Daoy (cell line): ENCODE measurements at places on chromosomes 5 and 9. TPM values are rescaled to one million over a fixed set of nuclear protein-coding genes. Genes with fewer than 3 reads are reported as not detected.
A peak's percentile ranks its signal among the peaks of the same experiment; 100 is the strongest.

Gene IFNA2
- not detected in 2 replicates for total RNA-seq

Gene HRCT1
- 1.8 and 3.5 TPM in 2 replicates for total RNA-seq

DNA sequence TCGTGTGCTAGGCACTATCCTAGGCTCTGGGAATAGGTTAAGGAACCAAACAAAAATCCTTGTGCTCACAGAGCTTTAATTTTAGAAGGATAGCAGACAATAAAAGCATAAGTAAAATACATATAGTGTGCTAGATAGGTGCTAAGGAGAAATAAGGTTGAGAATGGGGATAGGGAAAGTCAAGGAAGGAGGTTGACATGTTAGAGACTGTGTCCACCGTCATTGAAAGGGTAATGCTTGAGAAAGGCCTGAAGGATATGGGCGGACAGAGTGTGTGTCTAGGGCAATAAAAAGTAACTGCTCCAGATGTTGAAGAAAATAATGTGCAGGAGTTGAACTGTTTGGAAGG lies 482 bp upstream of the TDRD7 start:
- no peak for DNase-seq

DNA sequence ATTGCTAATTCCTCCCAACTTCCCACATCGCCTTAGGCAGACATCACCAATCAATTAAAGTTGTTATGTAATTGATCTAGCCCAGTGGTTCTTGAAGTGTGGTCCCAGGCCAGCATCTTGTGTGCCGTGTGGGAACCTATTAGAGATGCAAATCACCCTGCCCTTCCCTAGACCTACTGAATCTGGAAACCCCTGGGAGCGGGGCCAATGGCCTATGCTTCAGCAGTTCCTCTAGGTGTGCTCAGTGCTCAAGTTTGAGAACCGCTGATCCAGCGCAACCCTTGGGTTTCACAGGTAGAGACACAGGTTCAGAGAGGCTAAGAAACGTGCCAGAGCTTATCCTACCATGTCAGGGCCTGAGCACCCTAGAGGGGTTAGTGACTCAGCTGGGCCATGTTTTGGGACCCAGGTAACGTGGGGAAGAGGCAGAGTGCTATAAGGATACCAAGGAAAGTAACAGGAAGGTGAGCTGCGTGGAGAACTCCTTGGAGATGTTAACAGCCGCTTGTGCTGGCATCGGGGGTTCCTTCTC lies 4.4 kb downstream of the SLC34A1 start:
- no peak for DNase-seq

Gene C7
- 0.33 and 1.0 TPM in 2 replicates for total RNA-seq

GRCh38 chr9:90044710-90045151 lies 439.9 kb downstream of the GADD45G start:
- peak; percentile 57 for DNase-seq

- DNase-seq, result no peak
Observed at GRCh38 chr5:23727271-23727670, 219.9 kb downstream of the PRDM9 start.

DNA sequence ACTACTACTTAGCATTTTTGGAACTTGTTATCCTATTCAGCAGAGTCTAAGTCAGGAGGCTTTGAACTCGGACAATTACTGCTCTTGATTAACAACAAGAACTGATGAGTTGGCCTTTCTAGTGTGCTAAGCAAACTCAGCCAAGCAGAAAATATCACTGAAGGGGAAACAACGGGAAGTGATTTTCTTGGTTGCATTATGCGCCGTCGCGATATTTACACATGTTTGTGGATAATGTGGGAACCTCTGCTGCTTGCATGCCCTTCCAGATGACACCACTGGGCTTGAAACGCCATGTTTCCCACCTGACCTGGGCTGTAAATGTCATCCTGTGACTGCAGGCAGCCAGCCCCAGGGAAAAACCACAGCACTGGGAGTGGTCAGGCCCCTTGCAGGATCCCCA lies 205.5 kb downstream of the PAX5 start:
- no peak for DNase-seq

Gene B4GALT7
- total RNA-seq, result 35.1 and 51.0 TPM in 2 replicates

DNA sequence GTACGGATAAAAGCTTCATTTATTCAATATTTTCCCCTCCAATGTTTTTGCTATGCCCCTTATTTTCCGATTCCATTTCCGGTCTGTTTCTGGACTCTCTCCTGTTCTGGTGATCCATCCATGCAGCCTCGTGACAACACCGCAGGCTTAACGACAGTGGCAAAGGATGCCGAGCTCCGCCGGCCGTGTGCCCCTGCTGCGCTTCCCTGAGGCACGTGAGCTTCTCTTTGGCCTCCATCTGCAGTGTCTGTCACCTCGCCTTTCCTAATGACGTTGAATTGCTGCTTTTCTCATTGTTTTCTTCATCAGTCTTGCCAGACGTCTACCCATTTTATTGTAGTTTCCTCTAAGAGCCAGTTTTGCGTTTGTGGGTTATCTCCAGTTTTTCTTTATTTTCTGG lies 28.7 kb downstream of the SURF6 start:
- no peak for DNase-seq

DNA sequence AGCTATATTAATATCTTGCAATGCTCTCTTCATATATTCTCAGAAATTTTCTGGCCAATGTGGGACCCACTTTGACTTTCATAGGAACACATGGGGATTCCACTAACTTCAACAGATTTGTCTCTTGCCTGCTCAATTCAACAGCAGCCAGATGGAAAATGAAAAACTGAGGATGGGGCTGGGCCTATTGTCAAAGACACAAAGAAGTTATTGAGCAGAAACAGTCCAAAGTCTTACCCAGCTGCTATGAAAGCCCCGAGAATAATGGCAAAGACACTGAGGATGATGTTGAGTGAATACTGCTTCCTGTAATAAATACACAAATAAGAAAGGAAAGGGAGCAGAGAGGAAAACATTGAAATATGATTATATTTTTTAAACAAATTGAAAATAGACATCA lies 32.6 kb downstream of the SLC35D2 start:
- no peak for DNase-seq

DNA sequence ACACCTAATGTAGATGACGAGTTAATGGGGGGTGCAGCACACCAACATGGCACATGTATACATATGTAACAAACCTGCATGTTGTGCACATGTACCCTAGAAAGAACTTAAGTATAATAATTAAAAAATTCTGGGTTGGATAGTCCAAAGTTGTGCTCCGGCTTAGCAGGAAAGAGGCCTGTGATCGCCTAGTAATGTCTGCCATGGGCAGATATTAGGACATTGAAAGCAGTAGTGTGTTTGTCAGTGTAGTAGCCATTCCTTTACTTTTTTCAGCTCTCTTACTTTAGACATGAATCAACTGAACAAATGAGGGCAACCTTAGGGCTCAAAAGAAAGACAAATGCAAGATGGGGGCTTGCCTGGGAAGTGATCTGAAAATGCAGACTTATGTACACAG lies 58.9 kb downstream of the PPARGC1B start:
- no peak for DNase-seq

GRCh38 chr5:56838409-56839039 lies 23.2 kb downstream of the MAP3K1 start:
- DNase-seq, result peak; percentile 47

Gene BHMT2
- 3.4 and 8.0 TPM in 2 replicates for total RNA-seq

DNA sequence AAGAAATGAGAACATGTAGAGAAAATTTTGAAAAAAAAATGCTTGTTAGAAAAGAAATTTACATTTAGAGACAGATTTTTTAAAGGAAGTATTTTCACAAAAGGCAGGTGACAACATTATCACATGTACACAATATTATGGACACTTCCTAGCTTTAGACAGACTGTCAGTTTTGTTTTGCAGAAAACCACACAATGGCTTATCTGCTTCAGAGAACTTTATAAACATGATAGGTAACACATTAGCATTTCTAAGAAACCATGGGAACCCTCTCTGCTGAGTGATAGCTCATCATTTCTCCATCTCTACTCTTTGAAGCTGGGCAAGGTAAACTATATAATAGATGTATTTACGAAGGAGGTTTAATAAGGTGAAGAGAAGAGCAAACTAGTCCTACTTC lies 25.6 kb downstream of the POU5F2 start:
- DNase-seq, result no peak

- DNase-seq, result peak; percentile 79
Observed at GRCh38 chr9:130701059-130702022, 7.8 kb downstream of the EXOSC2 start.

GRCh38 chr9:13088720-13089427 lies 190.6 kb downstream of the MPDZ start:
- DNase-seq, result peak; percentile 67

- no peak for DNase-seq
Observed at GRCh38 chr9:98771209-98771874, 25.0 kb downstream of the ANKS6 start.

GRCh38 chr9:136669791-136670464 lies 7.2 kb downstream of the EGFL7 start:
- DNase-seq, result no peak

DNA sequence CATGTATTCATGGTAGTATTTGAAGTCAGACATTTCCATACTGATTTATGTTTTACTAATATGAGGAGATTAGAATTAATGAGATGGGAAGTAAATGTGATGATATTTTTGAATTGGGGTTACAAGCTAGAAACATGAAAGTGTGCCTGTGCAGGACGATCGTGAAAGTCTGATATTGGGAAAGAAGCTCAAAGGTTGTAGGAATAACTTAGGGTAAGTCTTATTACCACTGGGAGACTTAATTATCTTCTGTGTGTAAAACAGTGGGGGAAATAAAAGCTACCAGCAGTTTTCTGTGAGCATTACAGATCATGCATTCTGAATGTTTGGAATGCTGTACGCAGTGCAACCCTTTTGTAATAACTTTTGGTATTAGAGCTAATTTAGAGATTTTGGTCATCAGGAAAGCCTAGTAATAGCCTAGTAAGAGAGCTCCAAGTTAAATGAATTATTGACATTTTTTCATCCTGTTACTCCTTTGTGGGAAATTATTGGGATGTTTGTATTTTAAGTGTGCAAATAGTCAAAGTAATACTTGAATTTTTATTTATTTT lies 153.9 kb downstream of the PCSK5 start:
- DNase-seq, result no peak

DNA sequence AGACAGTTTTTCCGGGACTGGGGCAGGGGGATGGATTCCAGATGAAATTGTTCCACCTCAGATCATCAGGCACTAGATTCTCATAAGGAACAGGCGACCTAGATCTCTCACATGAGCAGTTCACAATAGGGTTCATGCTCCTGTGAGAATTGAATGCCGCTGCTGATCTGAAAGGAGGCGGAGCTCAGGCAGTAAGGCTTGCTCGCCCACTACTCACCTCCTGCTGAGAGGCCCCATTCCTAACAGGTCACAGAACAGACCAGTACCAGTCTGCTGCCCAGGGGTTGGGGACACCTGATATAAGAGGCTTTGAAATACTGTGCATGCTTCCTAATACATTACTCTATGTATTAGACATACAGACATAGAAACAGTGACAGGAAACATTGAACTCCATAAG lies 41.1 kb downstream of the PTPRD start:
- DNase-seq, result no peak

DNA sequence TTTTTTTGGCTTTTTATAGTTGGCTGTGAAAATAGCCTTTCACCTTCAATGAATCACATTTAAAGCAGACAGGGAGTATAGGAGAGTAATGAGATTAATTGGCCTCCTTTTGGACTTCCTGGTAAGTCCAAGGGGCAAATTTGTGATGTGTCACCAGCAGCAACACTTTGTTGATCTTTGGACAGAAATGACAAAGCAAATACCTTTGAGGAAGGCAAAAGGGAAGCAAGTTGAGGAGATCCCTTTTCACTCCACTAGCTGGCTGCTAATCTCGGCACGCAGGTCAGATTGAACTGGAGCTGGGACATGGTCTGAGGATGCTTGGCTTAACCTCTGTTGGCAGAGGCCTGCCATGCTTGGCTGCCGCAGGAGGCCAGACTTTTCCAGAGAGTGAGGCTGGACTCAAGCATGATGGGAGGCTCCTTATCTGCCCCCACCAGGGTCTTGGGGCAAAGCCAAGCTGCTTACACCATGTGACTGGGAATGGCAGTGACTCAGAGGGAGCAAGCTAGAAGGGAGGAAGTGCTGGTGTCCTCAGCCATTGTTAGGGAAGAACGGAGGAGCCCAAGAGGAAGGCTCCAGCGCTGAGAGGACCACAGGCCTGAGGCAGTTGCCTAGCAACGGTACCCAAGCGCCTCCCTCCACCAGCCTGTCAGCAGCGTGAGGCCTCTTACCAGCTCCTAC lies 174.5 kb upstream of the MAP1B start:
- DNase-seq, result peak; percentile 96

Gene HMCN2
- total RNA-seq, result 0.06 TPM in 1 of 2 replicates, not detected in the other

DNA sequence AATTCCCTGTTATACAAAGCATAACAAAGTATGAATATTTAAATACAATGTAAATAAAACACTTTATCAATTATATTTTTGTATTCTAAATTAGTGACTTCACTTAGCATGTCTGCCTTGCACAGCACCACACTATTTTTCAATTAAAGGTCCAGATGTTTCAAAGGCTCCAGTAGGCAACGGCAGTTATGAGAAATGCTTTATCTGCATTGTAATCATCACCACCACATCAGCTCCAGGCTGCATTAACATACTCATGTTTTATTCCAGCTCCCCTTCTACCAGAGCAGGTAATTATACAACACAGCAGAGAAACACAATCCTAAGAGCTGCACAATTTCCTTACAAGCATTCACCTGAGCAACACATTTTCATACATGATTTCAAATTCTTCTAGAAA lies 102.8 kb downstream of the MAPKAP1 start:
- DNase-seq, result no peak

Gene IL17B
- total RNA-seq, result not detected in 2 replicates

Gene PTPN3
- total RNA-seq, result 10.4 and 25.4 TPM in 2 replicates

Gene MARCOL
- total RNA-seq, result not detected in 2 replicates

DNA sequence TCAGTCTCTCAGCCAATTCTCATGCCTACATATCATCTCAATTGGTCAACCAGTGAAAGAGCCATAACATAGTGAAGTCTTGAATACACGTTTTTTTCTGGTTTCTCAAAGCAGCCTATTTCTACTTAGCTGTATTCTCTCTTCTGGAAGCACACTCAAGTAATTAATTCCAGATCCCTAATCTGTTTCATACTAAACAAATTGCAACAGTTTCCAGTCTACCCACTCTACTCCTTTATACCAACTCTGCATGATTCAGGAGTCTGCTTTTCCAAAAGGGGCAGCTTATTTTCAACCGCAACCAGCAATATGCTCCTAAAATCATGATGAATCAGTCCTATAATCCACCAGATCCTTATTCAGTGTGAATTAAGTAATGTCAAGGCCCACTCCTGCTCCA lies 211.7 kb downstream of the TLE1 start:
- no peak for DNase-seq

DNA sequence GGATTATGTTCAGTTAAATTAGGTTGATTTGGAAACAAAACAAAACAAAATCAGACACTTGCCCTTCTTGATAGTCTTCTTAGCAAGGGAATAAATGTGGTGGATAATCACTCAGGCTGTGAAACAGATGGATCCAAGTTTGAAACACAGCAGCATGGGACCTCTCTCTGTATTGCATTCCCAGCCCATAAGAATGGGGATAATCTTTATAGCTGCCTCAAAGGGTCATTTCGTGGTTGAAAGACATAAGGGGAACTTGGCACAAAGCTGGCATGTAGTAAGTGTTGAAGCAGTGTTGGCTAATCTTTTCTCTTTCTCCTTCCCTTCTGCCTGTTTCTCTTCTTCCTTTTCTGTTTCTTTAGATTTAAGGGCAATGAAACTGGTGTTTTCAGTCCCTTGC lies 333.9 kb upstream of the TLE4 start:
- no peak for DNase-seq
